ENCODE measurements at places on chromosomes 7 and 10.
A peak's percentile ranks its signal among the peaks of the same experiment; 100 is the strongest.

- no peak for DNase-seq
These were observed 16.6 kb upstream of the RET start for GRCh38 chr10:43060291-43060690.

DNA sequence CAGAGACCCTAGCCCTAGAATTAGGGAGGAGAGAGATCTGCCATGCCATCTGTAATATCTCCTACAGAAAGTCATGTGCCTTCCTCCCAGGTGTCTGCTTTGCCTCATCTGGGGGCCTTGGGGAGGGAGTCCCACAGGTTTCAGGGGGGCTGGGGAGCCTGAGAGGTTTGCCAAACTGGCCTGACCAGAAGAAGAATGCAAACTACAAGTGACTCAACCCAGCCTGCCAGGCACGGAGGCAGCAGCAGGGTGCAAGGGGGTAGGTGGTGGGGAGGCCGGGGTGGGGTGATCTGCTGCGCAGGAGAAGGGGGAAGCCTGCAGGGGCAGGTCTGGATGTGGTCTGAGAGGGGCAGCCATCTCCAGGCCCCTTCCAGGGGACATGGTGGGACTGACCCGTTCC lies 9.6 kb upstream of the TRIM8 start:
- DNase-seq: peak; percentile 40

- DNase-seq: peak; percentile 23
These were observed 555 bp downstream of the PHF14 start for GRCh38 chr7:10973942-10974911.

- DNase-seq: no peak
These were observed 76.4 kb downstream of the PRR15 start for GRCh38 chr7:29639886-29640595.

DNA sequence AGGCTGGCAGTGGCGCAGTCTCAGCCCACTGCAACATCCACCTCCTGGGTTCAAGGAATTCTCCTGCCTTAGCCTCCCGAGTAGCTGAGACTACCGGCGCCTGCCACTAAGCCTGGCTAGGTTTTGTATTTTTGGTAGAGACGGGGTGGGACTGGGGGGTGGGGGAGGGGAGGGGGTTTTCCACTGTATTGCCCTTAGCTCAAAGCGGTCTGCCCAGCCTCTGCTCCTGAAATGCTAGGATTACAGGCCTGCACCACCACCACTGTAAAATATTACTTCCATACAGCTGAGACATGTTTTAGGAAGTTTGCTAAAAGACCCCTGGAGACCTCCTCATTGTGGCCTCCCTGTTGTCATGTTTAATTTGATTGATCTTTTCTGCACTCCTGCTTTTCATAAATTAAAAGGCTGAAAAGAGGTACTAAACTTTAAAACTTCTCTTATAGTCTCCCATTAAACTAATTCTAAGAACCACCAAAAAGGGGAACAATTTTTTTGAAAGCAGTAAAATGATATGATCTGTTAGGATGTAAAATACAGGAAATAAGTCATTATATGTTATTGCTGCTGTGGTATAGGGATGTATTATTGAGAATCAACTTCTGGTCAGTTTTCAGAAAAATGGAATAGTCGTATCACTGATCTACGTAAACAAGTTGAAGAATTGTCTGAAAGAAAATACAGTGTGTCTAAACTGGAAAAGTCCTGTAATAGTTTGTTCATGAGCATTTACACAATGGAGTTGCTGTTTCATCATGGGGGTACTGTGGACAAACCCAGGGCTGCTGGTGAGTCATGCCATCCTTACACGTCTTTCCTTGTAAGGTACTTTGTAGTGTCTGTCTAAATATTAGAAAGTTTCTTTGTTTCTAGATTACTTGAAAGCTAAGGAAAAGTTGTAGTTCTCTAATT lies 72.9 kb upstream of the TMEM248 start:
- DNase-seq: peak; percentile 16

GRCh38 chr10:1524540-1524939 lies 212.8 kb downstream of the ADARB2 start:
- no peak for DNase-seq

DNA sequence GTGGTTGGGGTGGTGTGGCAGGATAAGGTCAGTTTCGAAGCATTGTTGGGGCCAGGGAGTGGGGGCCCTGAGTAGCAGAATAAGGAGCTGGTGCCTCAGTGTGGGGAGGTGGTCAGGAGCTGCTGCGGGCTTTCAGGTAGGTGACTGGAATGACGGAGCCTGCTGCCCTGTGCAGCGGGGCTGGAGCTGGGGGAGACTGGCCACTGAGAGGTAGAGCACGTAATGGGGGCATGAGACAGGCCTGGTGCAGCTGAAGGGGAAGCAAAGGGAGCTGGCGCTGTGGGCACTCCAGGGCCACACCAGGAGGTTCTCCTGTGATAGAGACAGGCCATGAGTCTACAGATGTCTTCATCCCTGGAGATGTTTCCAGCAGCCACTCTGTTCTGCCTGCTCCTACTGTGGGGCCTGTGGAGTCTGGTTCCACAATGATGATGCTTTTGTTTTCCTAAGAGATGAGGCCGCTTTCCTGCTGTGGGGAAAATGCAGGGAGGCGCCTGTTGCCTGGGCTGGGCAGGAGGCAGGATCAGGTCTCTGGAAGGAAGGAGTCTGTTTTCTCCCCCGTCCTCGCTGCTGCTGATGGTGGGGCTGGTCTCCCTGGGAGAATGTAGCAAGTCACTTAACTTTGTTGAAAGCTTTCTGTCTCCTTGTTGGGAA lies 31.1 kb downstream of the NUB1 start:
- no peak for DNase-seq

GRCh38 chr10:8312781-8313180 lies 258.3 kb downstream of the GATA3 start:
- DNase-seq: no peak

- DNase-seq: no peak
These were observed 103.6 kb downstream of the ARHGAP22 start for GRCh38 chr10:48501226-48501625.

- DNase-seq: no peak
These were observed 307.8 kb downstream of the GPAM start for GRCh38 chr10:111875725-111876124.

DNA sequence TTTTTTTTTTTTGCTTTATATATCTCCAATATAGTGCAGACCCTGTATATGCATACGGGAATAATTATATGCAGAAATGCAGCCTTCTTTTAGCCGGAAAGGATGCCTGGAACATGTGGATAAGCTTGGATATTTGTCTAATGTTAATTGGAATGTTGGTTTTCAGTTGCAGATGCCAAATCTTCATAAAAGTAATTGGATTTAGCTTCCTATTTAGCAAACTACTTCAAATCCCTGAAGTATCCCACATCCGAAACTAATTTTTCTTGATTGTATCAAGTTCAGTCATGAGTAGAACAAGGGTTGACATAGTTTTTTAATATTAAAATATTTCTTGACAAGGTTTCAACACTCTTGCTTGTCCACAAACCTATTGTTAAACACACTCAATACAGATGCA lies 281.7 kb downstream of the BBS9 start:
- no peak for DNase-seq

GRCh38 chr10:72108830-72109635 lies 20.7 kb upstream of the SPOCK2 start:
- DNase-seq: peak; percentile 91

GRCh38 chr7:148991536-148991935 lies 36.8 kb downstream of the PDIA4 start:
- DNase-seq: no peak

- DNase-seq: no peak
These were observed 128.9 kb downstream of the CELF2 start for GRCh38 chr10:11146402-11147171.

DNA sequence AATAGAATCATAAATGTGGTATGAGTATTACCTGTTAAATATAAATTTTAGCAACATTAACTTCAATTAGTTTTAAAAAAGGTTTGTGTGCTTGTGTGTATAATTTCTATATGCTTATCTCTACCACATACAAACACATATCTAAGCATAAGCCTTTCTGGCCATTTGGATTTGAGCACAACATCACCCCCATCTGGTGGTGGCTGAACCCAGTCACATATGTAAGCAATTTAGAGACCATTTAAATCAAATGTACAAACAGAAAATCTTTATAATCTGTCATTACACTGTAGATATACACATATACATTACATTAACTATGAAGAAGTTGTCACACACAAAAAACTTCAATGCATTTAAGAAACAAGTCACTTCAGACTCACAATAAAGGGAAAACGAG lies 31.7 kb downstream of the GPR22 start:
- DNase-seq: peak; percentile 16

- no peak for DNase-seq
These were observed 286.2 kb downstream of the HTR7 start for GRCh38 chr10:90571481-90572258.

DNA sequence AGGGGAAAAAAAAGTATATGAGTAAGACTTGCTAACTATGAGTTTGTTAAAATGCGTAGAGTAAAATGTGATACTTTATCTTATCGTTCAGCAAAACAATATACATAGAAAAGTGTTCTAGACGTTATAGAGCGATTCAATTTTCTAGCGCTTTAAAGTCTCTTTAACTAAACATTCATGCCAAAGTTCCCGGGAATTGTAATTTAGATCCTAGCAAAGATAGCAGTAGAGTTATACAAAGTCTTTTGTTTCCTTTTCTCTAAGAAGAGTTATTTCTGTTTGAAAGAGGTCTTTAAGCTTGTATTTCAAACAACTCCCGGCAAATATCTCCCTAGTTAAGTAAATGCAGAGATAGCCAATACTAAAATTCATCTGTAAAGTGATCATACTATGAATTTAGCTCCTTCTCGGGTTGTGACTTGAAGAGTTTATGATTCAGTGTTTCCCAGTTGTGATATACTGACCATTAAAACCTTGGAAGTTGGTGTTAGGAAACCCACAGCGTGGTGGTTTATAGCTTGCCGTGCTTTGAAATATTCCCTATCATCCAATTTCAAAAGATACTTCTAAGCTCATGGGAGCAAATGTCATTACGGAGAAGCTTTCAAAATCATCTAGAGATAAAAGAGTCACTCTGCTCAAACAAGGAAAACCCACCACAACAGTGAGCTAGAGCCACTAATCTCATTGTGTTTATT lies 171.7 kb downstream of the CSTF2T start:
- DNase-seq: no peak

DNA sequence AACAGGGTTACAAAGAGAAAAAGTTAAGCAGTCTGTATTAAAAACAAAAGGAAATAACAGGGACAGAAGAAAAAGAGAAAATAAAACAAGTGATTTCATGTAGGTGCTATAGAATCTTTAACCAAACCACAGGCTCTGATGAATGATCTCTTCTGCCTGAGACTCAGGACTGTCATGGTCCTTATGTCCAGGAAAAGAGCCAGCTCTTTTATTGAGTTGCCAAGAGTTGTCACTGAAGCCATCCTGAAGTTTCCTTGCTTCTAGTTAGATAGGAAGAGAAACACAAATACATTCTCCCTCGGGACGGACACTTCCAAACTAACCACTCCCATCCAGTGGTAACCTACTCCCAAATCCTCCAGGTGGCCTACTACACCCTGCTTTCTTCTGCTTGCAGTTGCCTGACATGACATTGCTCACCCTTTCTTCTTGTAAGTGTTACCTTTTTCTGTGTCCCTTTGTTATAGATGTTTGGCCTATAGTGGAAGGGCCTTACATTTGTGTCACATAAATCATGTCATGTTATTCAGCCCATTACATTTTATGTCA lies 346.7 kb downstream of the NRG3 start:
- no peak for DNase-seq

GRCh38 chr7:123260428-123260960 lies 60.7 kb upstream of the SLC13A1 start:
- no peak for DNase-seq

DNA sequence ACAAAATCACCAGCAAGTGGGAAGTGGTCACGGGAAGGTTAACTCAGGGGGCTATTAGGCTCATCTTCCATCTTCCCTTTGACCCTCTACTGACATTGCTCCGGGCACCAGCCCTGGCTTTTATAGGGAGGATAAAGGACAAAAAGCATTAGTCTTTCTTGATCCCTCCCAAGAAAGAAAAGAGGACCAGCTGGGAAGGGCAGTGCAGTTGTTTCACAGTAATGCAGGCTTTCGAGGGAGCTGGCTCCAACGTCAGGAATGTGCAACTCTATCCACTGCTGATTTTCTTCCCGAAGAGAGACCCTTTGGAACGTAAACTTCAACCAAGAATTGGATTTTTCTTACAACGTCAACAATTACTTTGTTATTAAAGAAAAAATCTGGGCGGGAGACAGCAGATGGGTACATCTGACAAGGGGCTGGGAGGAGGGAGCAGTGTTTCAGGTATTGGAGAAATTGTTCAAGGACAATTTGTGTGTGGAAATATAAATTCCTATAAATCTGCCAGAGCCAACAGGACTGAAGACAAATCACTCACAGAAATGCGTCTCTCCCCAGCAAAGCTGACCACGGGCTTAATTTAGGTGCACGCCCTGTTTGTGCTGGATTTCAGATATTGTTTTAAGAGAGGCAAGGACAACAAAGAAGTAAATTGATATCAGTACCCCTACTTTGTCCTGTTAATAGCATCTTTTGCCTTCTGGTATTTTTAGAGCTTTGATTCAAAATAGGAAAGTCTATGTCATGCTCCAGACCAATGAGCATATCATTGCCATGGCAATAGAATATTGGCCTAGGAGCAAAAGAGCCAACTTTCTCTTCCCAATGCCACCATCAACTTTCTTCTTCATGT lies 23.4 kb upstream of the ARID5B start:
- DNase-seq: no peak

- DNase-seq: no peak
These were observed at the start of gene MUC3A for GRCh38 chr7:100949227-100949932. Gene MUC3A, plus strand, starts transcription at chr7:100949534. Its CDS starts 91 bp downstream, at chr7:100949625.

DNA sequence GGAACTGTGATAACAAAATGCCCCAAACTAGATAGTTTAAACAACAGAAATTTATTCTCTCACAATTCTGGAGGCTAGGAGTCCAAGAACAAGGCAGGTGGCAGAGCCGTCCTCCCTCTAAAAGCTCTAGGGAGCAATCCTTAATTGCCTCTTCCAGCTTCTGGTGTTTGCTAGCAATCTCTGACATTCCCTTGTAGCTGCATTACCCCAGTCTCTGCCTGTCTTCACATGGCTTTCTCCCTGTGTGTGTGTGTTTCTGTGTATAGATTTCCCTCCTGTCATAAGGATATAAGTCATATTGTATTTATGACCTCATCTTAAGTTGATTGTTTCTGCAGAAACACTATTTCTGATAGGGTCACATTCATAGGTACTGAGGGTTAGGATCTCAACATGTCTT lies 177.5 kb downstream of the WNT2 start:
- DNase-seq: no peak

GRCh38 chr10:49649936-49650723 lies 29.3 kb upstream of the C10orf53 start:
- no peak for DNase-seq

DNA sequence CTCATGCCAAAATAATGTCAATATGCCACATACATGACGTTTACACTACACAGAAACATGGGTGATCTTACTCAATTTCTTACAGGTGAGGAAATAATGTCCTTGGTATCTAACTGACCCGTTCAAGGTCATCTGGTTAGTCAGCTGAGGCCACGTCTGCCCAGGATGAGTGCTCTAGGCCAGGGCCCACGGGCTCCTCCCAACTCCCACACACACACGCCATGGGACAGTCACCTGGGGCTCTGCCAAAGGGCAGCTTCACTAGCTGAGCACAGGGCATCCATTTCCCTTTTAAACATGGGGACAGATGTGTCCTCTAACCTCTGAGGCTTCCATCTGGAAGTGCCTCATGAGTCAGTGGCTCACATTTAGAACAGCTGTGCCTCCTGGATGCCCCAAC lies 123.9 kb downstream of the TNS3 start:
- peak; percentile 40 for DNase-seq

- no peak for DNase-seq
These were observed 86.0 kb downstream of the LARP4B start for GRCh38 chr10:845526-845925.

- no peak for DNase-seq
These were observed 5.7 kb upstream of the C10orf105 start for GRCh38 chr10:71725249-71725648.

GRCh38 chr7:7757576-7757975 lies 39.2 kb upstream of the RPA3 start:
- peak; percentile 6 for DNase-seq

All from trophoblast cell (in vitro differentiated cells and primary cell).